ENCODE measurements at places on chromosomes 7 and 10.

DNA sequence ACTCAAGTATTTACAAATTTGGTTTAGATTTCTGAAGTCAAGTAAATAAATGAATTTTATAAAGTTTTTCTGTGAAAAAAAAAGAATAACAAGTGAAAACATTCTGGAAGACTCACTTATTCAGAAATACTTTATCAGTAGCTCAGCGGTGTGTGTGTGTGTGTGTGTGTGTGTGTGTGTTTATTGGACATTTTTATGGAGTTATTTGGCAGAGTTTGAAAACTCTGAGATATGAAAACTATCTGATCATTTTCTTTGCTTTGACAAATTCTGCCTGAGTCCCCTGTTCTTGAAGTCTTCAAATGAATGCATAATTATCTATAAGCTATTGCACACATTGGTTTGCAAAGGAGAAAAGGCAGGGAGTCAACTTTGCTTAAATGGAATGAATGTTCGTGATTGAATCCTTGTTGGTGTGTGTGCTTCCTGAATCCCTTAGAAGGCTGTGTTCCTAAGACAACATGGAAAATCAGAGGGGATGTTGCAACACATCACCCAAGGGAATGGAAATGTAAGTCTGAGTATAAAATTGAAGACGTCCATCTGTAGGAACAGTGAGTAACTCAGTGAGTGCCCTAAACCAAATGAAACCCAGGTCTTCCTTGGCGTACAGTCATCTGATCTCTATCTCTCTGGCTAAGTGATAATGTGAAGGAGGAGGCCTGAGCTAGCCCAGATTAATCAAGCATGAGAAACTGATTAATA, 160.9 kb downstream of the REEP3 start:
- DNase-seq = peak; percentile 100

DNA sequence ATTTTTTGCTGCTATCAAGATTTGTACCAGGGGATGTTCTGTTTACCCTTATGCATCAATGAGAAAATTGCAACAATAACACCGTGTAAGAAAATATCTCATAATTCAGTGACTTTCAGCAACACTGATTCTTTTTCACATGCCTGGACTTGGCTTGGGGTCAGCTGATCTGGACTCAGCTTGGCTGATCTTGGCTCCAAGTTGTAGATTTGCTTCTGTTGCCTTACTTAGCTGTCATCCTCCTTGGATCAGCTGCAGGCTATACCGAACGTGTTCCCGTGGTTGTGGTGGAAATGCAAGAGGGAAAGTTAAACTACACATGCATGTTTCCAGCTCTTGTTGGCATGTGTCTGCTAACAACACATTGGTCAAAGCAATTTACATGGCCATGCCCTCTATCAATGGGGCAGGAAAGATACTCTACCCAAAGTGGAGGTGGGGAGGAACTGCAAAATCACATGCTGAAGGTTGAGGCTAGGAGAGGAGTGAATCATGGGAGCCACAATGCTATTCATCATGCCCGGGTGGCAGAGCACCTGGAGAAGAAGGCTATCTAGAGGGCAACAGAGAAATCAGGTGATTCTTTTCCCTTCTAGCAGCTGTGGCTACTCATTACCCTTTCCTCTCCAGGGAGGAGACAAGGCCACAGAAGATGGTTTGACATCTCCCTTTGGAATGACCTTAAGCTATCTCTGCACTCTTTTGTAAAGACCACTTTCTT, 1276.3 kb upstream of the AUTS2 start:
- DNase-seq = no peak

DNA sequence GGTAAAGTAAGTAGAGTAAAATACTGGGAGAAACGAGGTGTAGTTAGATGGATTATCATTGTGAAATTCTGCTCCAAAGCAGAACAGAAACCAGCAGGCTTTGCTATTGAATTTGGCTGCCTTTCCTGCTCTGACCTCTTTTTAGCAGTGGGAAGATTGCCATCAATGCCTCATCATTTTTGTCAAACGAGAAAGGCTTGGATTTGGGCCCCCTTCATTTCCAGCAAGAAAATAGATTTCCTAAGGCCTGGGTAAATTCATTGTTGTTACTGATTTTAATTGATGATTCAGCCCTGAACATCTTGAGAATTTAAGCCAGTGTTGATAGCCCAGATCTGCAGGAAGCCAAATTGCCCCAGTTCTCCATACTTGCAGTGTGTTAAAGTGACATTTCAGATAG, 35.2 kb upstream of the ASAH2 start:
- peak; percentile 67 for DNase-seq

GRCh38 chr10:51530541-51530940, 168.9 kb downstream of the CSTF2T start:
- DNase-seq = no peak

GRCh38 chr7:38147005-38147404, 31.0 kb upstream of the STARD3NL start:
- DNase-seq = no peak

DNA sequence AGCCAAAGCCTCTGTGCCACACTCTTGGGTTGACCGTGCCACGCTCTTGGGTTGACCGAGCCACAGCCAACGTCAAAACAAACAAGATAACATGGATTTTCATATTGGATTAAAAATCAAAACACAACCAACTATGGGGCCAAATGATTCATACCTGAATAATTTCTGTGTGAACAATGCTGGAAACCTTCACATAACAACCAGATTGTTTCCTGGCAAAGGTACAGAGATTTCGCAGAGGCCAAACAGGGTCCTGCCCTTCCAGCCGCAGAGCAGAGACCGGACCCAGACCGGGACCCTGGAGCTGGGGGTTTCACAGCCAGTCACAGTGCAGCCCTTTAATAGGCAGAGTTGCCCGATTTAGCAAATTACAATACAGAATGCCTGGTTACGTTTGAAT, 40.5 kb downstream of the ITIH5 start:
- DNase-seq = no peak

DNA sequence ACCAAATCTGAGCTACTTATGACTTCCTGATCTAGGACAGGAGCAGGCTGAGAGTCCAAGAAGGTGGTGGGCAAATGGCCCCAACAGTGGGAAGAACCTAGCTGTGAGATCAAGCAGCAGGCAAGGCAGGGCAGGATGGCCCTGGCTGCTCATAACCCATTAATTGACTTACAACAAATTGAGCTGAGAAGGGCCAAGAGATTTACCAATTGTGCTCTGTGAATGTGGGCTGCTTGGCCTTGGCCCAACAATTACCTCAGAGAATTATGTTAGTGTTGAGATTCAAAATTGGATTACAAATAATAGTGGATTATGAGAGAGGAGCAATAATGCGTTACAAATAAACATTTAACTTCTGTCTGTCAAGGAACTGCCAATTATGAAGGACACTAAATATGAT, 956.5 kb downstream of the KCNMA1 start:
- DNase-seq = no peak

DNA sequence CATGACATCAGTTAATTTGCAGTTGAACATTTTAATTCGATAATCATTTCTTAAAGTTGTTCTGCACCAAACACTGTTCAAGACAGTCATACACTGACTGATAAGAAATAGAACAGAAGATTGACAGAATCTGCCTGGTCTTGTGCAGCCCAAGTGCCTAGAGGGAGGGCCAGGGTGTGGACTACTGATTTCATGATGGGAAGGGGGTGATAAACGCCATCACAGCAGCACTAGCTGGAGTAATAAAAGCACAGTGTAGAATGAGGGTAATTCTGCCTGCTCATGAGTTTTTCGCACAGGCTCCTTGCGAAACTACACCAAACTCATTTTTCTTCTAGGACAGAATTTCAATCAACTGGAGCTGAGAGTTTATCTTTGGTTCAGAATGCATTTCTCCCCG, 270.1 kb downstream of the ARL4A start:
- DNase-seq = no peak

Measured in skeletal muscle cell (primary cell).